Activated CD4-positive, alpha-beta T cell treated with anti-CD3 and anti-CD28 coated beads for 36 hours (primary cell): ENCODE measurements at places on chromosomes 5 and 9. TPM values are rescaled to one million over a fixed set of nuclear protein-coding genes. Genes with fewer than 3 reads are reported as not detected.

GRCh38 chr5:180027459-180028089 is 44.0 kb downstream of the RNF130 start:
- H3K27me3 ChIP-seq = no peaks in the 10 kb centered on the region
- peaks cover 5% of the 10 kb centered on the region for H3K36me3 ChIP-seq
- H3K27ac ChIP-seq = no peak overlapping the region
- no peaks in the 10 kb centered on the region for H3K4me1 ChIP-seq
- DNase-seq = no peak

DNA sequence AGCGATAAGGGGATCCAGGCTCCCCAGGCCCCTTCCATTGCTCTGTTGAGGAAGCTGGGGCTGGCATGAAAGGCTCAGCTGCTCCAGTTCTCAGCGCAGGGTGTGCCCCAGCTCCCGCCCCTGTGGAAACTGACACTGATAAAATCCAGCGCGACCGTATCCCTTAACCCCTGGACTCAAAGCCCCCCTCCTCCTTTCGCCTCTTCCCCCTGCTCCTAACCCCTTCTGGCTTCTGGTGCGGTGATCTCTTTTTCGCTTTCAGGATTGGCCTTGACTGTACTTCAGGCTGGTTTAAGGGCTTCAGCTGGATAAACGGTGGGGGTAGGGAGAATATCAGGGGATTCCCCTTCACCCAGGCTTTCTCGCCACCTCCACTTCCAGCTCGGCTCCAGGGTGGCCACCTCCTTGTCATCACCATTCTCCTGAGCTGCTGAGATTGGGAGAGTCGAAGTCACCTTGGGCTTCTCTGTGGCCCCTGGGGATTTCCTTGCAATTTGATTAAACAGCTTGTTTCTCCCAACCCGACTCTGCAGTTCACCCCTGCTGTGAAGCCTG is 843 bp downstream of the BSPRY start:
- H3K27ac ChIP-seq = peak overlapping the region; percentile 71
- H3K4me3 ChIP-seq = peak overlapping the region; percentile 75
- H3K27me3 ChIP-seq = peaks cover 37% of the 10 kb centered on the region
- DNase-seq = peak; percentile 37
- peaks cover 44% of the 10 kb centered on the region for H3K4me1 ChIP-seq

GRCh38 chr9:77977210-77977611 is 54.4 kb downstream of the GNAQ start:
- no peaks in the 10 kb centered on the region for H3K27me3 ChIP-seq
- H3K4me1 ChIP-seq = peaks cover 62% of the 10 kb centered on the region
- DNase-seq = peak; percentile 73
- no peaks in the 10 kb centered on the region for H3K36me3 ChIP-seq

The SLC25A2 gene
- 0.27 TPM for total RNA-seq

GRCh38 chr5:126044931-126045565 is 378.2 kb upstream of the GRAMD2B start:
- no peaks in the 10 kb centered on the region for H3K27me3 ChIP-seq
- H3K27ac ChIP-seq = no peak overlapping the region
- no peaks in the 10 kb centered on the region for H3K4me1 ChIP-seq
- H3K36me3 ChIP-seq = no peaks in the 10 kb centered on the region
- no peak overlapping the region for H3K4me3 ChIP-seq

GRCh38 chr5:1743061-1743768 is 56.4 kb downstream of the MRPL36 start:
- peaks cover 28% of the 10 kb centered on the region for H3K27me3 ChIP-seq
- DNase-seq = no peak
- no peak overlapping the region for H3K27ac ChIP-seq
- no peaks in the 10 kb centered on the region for H3K36me3 ChIP-seq
- H3K4me3 ChIP-seq = no peak overlapping the region
- H3K4me1 ChIP-seq = no peaks in the 10 kb centered on the region

DNA sequence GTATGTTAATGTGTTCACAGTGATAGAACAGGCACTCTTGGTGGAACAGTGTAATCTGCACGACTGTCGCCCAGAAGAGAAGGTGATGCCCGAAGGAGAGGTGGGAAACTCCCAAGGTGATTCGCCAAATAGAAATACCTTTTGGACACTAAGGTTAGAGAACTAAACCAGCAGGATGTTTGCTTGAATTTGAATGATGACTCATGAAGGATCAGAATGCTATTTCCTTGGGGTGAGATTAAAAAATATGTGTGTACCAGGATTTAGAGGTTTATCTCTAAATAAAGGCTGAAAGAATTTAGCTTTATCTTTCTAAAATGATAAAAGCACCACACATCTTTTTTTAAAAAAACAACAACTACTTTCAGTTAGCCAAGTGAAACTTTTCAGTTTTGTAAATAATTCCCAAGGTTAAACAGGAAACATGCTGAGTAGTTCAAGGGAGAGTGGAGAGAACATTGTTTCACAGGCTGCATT is 297.4 kb upstream of the TAS2R1 start:
- H3K4me1 ChIP-seq = no peaks in the 10 kb centered on the region
- no peaks in the 10 kb centered on the region for H3K36me3 ChIP-seq
- H3K27ac ChIP-seq = no peak overlapping the region
- no peak for DNase-seq

The CFAP77 gene
- total RNA-seq = not detected

The NMRK1 gene
- 20.9 TPM for total RNA-seq

The ARHGEF37 gene
- 1.7 TPM for total RNA-seq

- no peaks in the 10 kb centered on the region for H3K27me3 ChIP-seq
- H3K4me1 ChIP-seq = no peaks in the 10 kb centered on the region
- H3K27ac ChIP-seq = no peak overlapping the region
- H3K4me3 ChIP-seq = no peak overlapping the region
Measured at GRCh38 chr5:73912821-73913271, 286.9 kb downstream of the ARHGEF28 start.

- H3K4me1 ChIP-seq = no peaks in the 10 kb centered on the region
- no peak for DNase-seq
- no peaks in the 10 kb centered on the region for H3K27me3 ChIP-seq
- H3K27ac ChIP-seq = no peak overlapping the region
- H3K36me3 ChIP-seq = no peaks in the 10 kb centered on the region
Measured at GRCh38 chr5:127975961-127976360, 107.6 kb upstream of the SLC12A2 start.

GRCh38 chr5:96605144-96605837 is 56.9 kb upstream of the CAST start:
- peaks cover 14% of the 10 kb centered on the region for H3K27me3 ChIP-seq
- no peaks in the 10 kb centered on the region for H3K36me3 ChIP-seq
- no peak overlapping the region for H3K4me3 ChIP-seq
- no peak for DNase-seq
- H3K27ac ChIP-seq = no peak overlapping the region
- H3K4me1 ChIP-seq = no peaks in the 10 kb centered on the region

The FOXD4L6 gene
- total RNA-seq = not detected

DNA sequence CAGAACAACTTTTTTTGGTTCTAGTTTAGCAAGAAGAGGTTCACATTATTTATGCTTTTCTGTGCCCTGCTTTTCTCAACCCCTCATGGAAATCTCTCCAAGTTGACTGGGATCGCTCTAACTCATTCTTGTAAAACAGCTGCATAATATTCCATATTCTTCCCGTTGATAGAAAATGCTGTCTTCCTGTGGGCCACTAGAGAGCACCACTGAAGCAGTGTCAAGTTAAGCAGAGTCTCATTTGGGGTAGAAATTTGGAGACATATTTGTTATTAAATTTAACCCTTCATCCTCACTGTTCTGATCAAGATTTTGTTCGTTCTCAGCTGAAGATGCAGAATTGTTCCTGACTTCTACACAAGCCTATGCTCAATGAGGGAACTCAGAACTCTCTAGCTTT is 140.1 kb downstream of the CEMIP2 start:
- no peak overlapping the region for H3K4me3 ChIP-seq
- H3K27me3 ChIP-seq = peaks cover 2% of the 10 kb centered on the region
- no peak overlapping the region for H3K27ac ChIP-seq
- no peaks in the 10 kb centered on the region for H3K36me3 ChIP-seq

GRCh38 chr5:18553269-18553668 is 919.0 kb downstream of the TAF11L14 start:
- H3K4me1 ChIP-seq = no peaks in the 10 kb centered on the region
- no peaks in the 10 kb centered on the region for H3K36me3 ChIP-seq

DNA sequence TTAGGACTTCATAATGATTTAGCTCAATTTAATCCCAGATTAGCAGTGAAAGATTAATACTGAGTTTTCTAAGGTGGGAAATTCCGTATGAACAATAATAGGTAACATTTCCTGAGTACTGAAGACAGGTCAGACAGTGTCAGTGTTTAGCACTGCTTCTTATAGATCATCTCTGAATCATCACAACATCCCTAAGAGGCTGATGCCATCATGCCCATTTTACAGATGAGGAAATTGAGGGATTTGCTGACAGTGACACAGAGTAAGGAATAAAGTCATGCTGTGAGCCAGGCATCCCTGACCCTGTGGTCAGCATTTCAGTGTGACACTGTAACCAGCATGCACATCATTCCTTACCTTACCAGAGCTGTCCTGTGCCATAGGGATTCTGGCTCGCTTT is 44.5 kb downstream of the DAPK1 start:
- H3K27ac ChIP-seq = no peak overlapping the region
- H3K36me3 ChIP-seq = no peaks in the 10 kb centered on the region
- peaks cover 3% of the 10 kb centered on the region for H3K4me1 ChIP-seq
- H3K27me3 ChIP-seq = no peaks in the 10 kb centered on the region
- no peak for DNase-seq
- H3K4me3 ChIP-seq = no peak overlapping the region

DNA sequence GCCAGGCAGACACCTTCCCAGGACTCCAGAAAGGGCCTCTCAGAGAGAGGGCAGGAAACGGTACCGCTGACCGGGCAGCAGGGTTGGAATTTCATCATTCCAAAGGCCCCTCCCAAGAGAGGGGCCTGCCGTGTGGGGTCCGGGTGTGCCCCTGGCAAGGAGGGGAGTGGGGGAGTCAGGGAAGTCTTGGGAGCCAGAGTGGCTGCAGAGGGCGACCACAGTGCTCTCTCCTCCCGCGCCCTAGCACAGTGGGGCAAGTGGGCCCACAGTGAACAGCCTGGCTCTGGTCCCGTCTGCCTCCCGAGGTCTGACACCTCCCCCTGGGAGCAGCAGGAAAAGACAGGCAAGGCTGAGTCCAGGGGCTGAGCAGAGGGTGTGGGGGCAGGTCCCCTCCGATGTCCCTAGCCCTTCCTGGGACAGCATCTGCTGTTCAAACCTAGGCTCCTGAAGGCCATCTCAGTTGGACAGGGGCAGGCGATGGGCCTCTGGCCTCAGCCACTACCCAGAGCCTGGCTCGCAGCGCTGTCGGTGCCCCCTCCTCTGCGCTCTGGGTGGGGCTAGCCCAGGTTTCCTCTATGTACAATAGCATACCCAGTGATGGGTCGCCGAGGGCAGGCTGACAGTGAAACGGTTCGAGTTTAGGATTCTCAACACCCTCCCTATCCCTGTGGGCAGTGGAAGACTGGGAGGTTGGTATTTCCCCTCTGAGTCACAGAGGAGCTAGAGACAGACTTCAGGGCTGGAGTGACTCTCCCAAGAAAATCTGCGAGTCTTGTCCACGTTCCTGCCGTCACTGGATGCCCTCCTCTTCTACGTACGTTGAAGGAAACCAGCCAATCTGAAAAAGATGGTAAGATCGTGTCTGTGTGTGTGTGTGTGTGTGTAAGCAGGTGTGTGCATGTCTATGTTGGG is 25.4 kb upstream of the SARDH start:
- DNase-seq = no peak
- H3K4me1 ChIP-seq = no peaks in the 10 kb centered on the region
- peaks cover 9% of the 10 kb centered on the region for H3K36me3 ChIP-seq
- peaks cover 2% of the 10 kb centered on the region for H3K27me3 ChIP-seq

DNA sequence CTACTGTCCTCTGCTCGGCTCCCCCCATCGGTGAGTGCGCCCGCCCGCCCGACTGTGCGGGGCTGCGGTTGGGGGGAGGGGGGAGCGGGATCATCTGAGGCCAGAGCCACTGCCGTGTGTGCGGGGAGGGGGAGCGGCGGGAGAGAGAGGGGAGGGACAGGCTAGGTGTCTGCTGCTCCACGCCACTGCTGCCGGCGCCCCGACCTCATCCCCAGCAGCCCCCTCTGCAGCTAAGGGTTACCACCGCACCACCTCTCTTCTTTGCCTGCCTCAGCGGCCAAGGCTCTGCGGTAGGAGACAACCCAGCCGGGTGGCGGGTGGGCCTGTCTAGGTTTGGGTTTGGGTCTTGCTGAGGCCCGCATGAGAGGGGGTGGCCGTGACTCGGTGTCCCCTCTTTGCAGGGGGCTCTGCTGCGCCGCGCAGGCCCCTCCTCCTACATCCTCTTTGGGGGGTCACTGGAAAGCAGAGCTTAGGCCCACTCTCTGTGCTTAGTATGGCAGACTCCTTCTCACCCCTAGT is 670 bp upstream of the PURA start:
- H3K27me3 ChIP-seq = peaks cover 3% of the 10 kb centered on the region
- H3K4me1 ChIP-seq = peaks cover 63% of the 10 kb centered on the region
- peak overlapping the region; percentile 89 for H3K4me3 ChIP-seq
- peak overlapping the region; percentile 84 for H3K27ac ChIP-seq
- peak; percentile 51 for DNase-seq
- H3K36me3 ChIP-seq = peaks cover 14% of the 10 kb centered on the region

The C1QTNF2 gene
- total RNA-seq = not detected
